Left ventricle myocardium superior (tissue), 1 donor: ENCODE measurements at places on chromosomes 3 and 15.

- no peak for DNase-seq
Measured at GRCh38 chr3:100761211-100761942, 52.1 kb downstream of the TFG start.

GRCh38 chr15:94777037-94777436 lies 545.7 kb downstream of the MCTP2 start:
- DNase-seq = no peak

- DNase-seq = peak; percentile 75
Measured at GRCh38 chr15:76199106-76200082, 111.9 kb downstream of the ETFA start.

DNA sequence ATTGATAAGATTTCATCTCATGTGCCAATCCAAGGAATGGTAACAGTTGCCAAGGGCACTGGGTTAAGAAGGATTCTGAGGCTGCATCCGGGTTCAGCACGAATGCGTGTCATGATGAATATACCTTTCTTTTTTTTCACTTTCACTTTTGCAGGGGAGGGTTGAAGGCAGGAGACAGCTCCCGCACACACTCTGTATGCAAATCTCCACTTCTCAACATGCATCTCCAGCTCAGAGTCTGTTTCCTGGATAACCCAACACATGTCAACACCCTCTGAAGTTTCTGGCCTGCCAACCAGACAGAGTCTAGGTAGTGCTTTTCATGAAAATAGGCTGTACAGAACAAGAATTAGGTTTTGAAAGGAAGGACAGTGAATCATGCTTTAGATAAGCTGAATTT lies 21.6 kb downstream of the B4GALT4 start:
- no peak for DNase-seq

GRCh38 chr15:44654858-44655257 lies 8.6 kb downstream of the SPG11 start:
- no peak for DNase-seq

DNA sequence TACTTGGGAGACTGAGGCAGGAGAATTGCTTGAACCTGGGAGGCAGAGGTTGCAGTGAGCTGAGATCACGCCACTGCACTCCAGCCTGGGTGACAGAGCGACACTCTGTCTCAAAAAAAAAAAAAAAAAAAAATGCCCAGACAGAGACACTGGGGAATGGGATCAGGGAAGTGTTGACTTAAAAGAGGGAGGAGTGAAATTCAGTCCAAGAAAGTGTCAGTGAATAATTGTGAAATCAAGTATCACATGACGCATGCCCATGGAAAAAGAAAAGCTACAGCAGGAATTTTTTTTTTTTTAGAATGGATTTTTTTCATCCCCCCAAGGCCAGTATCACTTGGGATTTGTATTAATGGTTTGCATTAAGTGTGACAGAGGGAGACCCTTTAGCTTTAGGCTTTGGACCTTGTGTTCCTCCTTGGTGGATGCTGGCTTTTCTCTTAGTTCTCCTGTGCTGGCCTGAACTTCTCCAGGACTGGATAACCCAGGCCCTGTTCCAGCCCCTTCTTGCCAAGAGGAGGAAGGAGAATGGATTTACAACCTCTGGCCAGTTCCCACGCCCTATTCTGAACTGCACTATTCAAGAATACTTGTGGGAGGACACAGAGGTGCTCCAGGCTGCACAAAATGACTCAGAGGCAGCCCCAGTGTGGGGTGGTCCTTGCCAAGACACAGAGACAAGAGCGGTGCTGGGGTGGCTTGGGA lies 36.7 kb upstream of the ZNF774 start:
- DNase-seq = peak; percentile 61

DNA sequence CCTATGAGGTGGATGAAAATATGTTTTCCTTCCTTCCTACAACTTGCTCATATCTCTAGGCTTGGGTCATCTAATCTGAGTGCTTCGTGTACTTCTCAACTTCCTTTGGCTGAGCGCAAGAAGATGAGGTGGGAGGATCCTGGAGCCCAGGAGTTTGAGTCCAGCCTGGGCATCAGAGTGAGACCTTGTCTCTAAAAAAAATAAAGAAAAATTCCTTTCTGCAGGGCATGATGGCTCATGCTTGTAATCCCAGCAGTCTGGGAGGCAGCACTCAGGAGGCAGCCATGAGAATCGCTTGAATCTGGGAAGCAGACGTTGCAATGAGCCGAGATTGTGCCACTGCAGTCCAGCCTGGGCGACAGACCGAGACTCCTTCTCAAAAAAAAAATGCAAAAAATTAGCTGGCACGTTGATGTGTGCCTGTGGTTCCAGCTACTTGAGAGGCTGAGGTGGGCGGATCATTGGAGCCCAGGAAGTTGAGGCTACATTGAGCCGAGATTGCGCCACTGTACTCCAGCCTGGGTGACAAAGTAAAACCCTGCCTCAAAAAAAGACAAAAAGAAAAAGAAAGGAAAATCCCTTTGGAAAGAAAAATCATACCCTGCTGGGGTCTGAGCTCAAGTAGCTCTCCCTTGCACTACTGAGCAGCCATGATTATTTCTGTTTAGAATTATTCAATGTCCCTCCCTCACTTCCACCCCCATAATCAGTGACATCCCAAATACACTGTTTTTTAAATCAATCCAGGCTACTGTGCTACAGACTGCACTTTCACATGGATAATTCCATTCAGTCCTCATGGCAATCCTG lies 28.0 kb upstream of the RAB11A start:
- DNase-seq = no peak

GRCh38 chr3:54630101-54630623 lies 297.7 kb downstream of the LRTM1 start:
- no peak for DNase-seq

DNA sequence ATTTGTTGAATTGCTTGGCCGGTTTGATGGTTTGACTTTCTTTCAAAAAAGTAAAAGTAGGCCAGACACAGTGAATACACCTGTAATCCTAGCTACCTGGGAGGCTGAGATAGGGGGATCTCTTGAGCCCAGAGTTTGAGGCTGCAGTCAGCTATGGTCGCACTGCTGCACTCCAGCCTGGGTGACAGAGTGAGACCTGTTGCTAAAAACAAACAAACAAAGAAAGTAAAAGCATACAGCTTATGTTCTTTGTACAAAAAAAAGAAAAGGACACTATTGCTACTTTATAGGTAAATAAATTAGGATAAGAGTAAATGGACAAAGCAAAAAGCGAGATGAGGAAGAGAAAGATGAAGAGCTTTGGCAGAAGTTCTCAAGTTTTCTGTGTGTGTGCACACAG lies 13.9 kb upstream of the FEZF2 start:
- no peak for DNase-seq

DNA sequence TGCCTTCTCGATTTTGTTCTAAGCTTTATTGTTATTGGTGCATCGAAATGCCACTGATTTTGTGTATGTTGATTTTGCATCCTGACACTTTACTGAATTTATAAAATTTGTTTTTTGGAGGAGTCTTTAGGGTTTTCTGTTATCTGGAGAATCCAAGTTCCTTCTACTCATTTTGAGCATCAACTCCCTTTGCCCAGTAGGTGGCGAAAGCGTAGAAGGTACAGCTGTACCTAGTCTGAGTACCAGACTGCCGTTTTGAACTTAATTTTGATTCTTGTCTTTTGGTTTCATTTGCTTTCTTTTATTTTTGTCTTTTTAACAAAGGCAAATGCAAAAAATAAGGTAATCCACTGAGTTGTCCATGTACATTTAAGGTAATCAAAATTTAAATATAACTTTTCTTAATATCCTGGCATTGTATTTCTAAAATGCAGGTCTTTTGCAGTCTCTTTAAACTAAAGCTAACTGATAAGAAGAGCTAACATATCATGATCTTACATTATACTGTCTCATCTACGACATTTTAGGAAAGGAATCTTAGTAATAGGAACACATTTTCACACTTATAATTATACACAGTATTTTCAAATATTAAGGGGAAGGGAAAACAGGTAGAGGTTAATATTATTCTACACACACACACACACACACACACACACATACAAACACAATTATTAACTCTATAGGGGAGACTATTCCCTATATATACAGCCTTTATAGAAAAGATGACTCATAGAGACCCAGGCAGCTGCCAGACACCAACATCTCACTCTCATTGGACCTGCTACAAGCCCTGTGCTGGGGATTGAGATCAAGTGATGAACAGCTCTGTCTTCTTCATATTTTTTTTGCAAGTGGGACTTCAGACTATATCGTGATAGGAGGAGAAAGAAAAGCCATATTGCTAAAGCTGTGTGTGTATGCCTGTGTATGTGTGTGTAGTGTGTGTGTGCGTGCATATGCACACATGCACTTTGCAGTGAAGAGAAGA lies 71.8 kb downstream of the SYNPR start:
- DNase-seq = no peak

DNA sequence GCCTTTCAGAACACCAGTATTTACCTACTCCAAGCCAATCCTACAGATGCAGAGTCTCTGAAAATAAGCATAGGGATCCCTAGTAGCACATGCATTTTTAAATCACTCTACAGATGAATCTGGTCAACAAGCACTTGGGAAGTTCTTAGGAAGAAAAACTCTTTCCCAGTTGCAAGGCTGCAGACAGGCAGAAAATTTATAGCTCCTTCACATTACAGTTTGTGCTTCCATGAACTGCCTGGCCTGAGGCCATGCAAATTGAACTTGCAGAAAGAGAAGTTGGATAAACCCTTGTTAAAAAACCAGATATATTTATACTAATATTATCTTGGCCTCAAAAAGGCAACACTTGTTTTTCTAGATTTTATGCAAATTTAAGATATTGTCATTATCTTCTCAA lies 256.9 kb downstream of the EPHA3 start:
- no peak for DNase-seq

GRCh38 chr15:93283854-93284253 lies 194.8 kb upstream of the RGMA start:
- no peak for DNase-seq

DNA sequence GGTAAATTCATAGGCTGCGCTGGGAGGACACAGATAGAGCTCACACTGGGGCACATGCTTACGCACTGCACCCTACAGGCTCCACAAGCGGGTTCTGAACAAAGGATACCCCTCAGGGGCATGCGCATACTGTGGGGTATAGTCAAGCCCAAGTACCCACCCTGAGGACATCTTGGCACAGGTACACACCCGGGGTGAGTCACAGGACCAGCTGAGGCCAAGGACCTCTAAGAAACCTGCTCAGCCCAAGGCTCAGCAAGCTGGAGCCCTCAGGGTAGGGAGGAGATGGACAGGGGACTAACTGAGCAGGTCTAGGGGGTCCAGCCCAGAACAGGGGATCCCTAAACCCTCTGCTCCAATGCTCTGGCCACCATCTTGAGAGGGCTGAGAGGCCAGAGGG lies 3.3 kb downstream of the SHISA5 start:
- no peak for DNase-seq

DNA sequence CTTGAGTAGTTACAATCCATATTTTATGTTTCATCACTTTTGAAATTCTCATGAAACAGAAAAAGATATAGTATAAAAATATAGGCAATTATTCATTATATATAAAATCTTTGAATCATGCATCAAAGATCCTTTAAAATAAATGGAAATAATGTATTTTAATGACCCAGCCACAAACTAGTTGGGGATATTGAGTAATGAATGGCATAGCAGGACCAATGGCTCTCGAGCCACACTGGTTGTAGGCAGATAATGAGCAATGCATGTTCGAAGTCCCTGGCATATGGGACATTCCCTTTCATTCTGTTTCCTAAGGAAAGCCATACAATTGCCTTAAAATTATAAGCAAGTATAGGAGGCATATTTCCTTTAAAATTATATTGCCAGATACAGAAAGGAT lies 107.4 kb upstream of the IL12A start:
- DNase-seq = no peak

GRCh38 chr3:52561028-52561747 lies 24.8 kb downstream of the UQCC5 start:
- no peak for DNase-seq

GRCh38 chr15:78276064-78276943 lies 11.9 kb downstream of the DNAJA4 start:
- no peak for DNase-seq

GRCh38 chr3:24943961-24944360 lies 449.3 kb upstream of the THRB start:
- no peak for DNase-seq

- DNase-seq = no peak
Measured at GRCh38 chr3:147613725-147614124, 204.6 kb downstream of the ZIC1 start.

DNA sequence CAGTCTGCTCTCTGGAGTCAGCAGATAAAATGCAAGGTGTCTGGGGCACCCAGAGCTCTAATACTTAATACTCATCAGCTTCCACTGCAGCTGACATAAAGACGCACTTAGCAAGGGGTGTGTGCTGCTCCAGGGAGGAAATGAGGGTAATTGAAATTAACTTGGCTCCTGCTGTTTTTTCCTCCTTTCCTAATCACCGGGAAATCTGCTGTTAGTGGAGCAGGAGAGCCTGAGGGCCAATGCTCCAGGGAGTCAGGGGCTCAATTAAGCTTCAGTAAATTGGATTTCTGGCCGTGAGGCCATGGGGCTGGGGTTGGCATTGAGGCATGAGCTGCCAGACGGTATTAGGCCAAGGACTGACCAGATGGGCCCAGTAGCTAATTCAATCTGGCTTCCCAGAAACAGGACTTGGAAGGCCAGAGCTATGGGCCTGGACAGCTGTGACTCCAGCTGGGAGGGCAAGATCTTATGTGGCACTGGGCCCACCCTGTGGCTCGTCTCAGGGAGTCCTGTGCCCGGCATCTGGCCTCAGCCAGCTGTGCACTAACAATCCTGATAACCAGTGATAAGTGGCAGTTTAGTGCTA lies 30.7 kb upstream of the CHRNB4 start:
- no peak for DNase-seq

DNA sequence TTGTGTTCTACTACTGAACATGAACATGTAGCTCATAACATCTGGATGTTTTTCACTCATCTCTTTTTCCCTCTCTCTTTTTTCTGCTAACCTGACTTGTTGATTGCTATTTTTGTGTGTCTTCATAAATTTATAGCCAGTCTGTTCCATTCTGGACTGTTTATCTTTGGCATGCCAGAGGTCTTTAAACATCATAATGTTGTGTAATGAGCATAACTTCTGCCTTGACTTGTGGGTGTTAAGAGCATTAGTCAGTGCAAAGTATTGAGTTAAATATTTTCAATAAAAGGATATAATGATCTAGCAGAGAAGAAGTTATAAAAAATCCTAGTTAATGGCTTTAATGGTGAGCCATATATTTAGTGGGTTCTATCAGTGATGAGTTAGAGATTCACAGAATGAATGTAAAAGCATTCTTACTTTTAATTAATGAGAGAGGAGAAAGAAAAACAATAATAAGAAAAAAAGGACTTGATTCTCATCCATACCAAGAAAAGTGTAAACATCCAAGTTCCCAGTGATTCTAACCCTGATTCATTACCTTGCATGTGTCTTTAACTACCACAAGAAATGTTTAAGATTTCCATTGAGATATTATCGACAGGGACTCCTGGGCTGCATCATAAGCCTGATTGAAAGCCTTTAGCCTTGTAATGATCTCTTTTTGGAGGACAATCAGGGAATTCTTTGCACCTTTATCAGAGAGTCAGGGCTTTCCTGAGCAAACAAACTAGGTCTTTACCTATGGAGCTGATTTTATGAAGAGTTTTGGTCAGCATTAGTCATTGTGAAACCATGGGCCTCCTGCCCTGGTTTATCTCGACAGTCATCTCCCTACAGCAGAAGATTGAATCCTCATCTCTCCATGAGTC lies 22.9 kb downstream of the MITF start:
- no peak for DNase-seq
